NCI-H1417 treated with DMSO at 0.1 percent for 48 hours (cell line): ENCODE measurements at places on chromosomes 6 and 20.

- no peak for DNase-seq
These were observed 19.0 kb upstream of the BLOC1S5 start for GRCh38 chr6:8082954-8083858.

DNA sequence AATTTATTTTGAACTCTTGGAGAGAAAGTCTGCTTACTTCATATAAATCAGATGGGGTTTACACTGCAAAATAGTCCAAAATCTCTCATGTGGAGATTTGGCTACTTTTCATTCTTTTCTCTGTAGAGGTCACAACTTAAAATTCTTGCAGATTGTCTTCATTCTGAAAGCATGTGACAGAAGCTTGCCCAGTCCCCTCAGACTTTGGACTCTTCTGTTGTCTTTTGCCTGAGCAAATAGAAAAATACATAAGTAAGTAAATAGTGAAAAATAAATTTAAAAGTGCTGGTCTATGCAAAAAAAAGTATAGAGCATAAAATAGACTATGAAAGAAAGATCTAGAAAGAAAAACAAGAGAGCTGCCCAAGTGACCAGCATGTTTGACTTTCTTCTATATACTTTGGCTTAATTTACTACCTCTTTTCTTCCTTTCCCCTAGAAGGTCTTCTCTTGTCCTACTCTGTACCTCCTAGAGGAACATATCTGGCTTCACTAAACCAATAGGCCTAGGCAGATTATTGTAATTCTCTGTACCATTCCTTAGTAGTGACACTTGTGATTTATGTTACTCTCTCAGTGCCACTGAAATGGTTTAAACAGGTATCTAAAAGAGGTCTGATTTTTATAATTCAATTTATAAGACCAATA is 260.9 kb downstream of the TENT5A start:
- DNase-seq: no peak

- no peak for DNase-seq
These were observed 7.1 kb downstream of the MAP3K5 start for GRCh38 chr6:136784910-136785746.

- DNase-seq: no peak
These were observed 16.1 kb downstream of the CSNK2A1 start for GRCh38 chr20:527571-527886.

GRCh38 chr20:61731363-61732181 is 334.1 kb downstream of the TAF4 start:
- DNase-seq: no peak

GRCh38 chr6:54308289-54308985 is at the start of gene TINAG:
Gene TINAG, plus strand, starts transcription at chr6:54308441. Its CDS starts 110 bp downstream, at chr6:54308551.
- no peak for DNase-seq

GRCh38 chr6:159691963-159692287 is 1.1 kb downstream of the SOD2 start:
- DNase-seq: no peak

- no peak for DNase-seq
These were observed 25.8 kb upstream of the ARMC2 start for GRCh38 chr6:108822401-108822800.

DNA sequence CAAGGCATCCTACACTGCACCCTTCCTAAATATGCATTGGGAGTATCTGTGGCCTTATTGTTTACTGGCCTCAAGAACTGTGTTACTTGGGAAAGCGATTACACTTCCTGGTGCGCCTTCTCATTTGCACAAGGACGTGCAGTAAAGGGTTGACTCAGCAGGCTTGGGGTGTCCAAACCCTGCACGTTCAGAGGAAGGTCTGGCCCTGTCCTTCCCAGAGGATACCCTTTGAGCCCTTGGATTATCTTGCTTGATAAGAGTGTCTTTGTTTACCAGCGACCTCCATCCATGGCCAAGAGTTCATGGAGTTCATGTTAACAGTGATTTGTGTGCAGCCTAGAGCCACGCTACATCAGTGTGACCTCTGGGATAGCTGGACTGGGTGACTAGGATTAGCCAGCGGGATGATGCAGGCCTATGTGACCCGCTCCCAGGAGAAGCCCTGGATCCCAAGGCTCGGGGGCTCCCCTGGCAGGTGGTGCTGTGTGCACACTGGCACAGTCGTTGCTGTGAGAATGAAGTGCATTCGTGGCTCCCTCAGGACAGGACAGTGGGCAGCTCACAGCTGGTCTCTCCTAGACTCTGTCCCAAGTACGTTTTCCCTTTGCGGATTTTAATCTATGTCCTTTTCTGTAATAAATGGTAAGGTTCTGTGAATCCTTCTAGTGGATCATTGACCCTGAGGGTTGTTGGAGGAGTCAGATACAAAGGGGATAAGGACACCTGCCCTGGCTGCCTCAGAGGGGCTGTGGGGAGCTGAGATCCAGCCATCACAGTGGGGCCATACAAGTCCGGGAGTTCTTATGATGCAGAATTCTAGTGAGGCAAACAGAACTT is 73.5 kb downstream of the TTLL2 start:
- DNase-seq: no peak

- no peak for DNase-seq
These were observed 531.7 kb downstream of the TFAP2B start for GRCh38 chr6:51350308-51350904.

DNA sequence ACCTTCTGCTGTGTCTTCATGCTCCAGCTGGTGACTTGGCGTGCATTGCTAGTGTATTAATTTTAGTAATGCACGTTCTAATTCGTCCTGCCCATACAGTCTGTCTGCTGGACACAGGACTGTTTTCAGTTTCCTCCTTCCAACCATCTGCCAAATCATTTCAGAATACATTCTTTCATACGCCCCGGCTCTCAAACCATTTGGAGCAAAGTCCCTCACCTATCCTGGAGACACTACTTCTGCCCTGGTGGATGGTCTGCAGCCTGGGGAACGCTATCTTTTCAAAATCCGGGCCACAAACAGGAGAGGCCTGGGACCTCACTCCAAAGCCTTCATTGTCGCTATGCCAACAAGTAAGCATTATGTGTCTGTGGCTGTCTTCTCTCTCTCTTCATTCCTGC is 60.5 kb downstream of the FNDC1 start:
- DNase-seq: no peak

DNA sequence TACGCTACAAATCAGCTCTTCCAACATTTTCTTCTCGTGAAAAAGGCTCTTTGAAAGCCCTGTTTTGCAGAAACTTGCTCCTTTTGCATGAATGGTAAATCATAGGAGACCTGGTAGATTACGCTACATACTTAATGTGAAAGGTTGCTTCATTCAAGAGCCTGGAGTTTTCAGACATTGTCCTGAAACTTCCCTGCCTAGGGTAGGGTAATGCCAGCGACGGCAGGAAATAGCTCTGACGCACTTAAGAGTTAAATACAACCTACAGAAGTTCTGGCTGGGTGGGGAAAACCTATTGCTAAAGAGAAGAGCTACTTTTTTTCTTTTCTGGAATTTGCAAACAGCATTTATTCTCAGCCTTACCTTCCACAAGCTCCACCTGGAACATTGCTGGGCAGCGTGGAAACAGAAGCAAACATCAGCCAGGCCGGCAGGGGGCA is 144.5 kb downstream of the LPA start:
- no peak for DNase-seq

- no peak for DNase-seq
These were observed 69.2 kb downstream of the MTFR2 start for GRCh38 chr6:136180704-136181511.

- DNase-seq: no peak
These were observed 189.0 kb upstream of the FOXA2 start for GRCh38 chr20:22773344-22773743.

DNA sequence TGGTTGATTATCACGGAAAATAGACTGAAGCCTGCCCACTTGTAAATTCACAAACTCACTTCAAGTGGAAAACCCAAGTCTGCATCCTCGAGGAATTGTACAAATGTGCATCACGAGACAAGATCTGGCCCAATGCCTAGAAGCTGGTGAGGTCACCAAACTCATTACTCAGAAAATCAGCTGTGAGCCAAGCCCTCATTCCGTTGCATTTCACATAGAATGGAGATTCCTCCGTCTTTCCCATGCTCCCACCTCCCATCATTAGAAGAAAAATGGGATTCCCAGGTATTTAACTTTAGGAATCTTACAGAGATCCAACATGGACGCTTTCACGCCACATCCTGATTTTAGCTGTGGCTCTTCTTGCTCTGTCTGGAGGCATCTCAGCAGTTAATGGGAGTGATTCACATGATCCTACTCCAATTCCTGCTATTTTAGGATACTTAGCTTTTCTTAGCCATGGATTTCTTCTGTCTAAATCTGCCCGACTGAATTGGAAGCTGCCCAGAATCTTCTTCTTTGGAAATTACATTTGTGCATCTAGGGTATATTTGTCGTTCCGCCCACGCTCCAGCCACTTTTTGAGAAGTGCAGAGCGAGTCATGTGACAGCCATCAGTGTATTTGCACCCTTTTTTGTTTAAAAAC is 68.7 kb upstream of the STMND1 start:
- DNase-seq: no peak

GRCh38 chr6:47073125-47074110 is 31.3 kb upstream of the ADGRF1 start:
- DNase-seq: no peak

DNA sequence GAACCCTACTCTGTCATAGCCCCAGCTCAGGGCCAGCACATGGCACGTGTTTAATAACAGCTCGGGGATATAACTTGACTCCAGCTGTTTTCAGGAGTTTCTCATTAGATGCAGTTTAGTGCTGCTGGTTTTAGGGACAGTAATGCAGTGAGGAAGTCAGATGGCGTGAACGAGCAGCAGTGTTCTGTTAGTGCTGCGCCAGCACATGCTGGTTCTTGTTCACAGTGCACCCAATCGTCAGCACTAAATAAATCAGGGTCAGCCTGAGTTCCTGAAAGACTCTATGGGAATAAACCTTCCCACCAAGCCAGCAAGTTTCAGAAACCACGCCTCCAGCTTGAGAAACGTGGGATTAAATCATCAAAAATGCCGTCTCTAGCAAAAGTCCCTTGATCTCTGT is 235.9 kb upstream of the SUPT3H start:
- no peak for DNase-seq

GRCh38 chr6:155782320-155782731 is 326.7 kb upstream of the NOX3 start:
- DNase-seq: no peak
